ENCODE measurements at places on chromosomes 2 and 18.

- DNase-seq: no peak
Measured at GRCh38 chr2:108912629-108912902, 76.5 kb downstream of the EDAR start.

- DNase-seq: no peak
Measured at GRCh38 chr2:165886487-165887146, 67.0 kb downstream of the TTC21B start.

- DNase-seq: no peak
Measured at GRCh38 chr2:27074738-27075565, 3.5 kb upstream of the EMILIN1 start.

DNA sequence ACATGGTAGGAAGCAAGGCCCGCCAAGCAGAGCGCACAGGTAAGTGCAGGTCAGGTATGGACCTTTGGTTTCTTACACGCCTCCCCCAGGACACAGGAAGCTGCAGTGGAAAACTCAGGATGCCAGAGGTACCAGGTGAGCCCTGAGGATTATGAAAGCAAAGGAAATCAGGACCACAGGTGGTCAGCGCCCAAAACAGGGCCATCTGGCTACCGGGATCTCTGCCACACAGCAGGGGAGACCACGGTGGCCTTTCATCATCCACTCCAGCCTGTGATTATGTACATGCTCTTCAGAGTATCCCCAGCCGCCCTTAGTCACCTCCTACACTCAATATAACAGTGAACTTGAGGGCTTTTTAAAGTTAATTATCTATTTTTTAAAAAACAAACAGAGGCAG, 125.5 kb upstream of the EPC2 start:
- DNase-seq: no peak

DNA sequence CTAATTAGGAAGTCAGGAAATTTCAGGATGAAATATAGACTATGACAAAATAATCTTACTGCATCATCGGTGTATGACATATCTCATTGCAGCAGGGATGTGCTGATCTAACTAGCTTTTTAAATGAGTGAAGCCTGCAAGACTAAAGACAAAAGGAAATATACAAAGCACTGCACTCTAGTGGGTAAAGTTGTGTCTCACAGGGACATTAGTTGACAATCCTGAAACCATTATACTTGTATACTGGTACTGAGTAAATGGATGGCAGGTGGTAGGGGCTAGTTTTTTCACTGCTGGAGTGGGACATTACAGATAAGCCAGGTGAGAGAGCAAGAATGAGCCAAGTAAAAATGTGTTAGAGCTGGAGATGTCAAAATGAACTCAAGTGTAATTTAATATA, 317.5 kb upstream of the RAB6C start:
- no peak for DNase-seq

DNA sequence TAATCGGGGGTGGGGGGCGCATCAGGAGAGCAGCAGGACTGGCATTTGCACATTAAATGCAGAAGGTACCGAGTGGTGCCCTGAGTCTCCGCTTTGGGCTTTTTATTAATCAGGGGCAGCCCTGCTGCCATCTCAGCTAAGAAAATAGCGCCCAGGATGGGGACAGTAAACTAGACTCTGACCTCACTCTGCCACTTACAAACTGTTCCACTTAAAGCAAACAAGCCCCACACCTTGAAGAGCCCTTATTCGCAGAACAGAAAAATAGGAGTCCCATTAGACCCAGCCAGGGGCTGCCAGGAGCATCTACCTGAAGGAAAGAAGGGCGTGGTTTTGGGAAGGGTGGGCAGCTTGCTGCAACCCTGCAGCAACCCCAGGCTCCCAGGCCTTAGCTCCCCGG, 165.3 kb downstream of the TNS1 start:
- no peak for DNase-seq

DNA sequence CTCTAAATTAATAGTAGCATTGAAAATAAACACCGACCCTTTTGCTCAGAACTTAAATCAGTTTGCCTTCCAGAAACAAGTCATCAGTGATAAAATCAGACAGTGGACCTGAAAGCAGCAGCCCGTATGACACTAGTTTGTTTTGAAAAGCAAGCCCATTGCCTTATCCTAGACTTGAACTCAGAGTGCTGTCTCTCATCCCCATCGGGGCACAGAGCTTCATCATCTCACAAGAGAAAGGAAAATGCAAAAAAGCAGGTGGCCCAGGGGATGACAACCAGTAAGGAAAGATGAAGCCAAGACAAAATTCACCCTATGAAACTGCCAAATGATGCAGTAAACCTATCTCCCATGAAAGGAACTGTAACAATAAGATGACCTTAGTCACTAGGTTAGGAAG, 71.2 kb downstream of the CERKL start:
- no peak for DNase-seq

DNA sequence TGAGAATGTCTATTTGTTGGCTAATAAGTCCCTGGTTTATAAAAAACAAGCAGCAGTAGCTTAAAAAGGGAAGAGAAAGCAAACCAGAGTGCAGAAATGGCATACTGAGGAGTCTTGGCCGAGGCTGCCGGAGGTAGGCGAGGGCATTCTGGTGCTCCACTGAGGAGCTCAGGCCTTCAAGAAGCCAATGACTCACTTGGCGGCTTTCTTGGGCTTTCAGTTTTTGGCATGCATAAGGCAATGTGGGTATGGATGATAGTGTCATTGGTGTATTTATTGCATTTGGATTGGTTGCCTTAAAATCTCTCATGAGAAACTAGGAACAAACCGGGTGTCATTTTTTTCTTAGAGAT, 119.6 kb upstream of the ARL5A start:
- no peak for DNase-seq

DNA sequence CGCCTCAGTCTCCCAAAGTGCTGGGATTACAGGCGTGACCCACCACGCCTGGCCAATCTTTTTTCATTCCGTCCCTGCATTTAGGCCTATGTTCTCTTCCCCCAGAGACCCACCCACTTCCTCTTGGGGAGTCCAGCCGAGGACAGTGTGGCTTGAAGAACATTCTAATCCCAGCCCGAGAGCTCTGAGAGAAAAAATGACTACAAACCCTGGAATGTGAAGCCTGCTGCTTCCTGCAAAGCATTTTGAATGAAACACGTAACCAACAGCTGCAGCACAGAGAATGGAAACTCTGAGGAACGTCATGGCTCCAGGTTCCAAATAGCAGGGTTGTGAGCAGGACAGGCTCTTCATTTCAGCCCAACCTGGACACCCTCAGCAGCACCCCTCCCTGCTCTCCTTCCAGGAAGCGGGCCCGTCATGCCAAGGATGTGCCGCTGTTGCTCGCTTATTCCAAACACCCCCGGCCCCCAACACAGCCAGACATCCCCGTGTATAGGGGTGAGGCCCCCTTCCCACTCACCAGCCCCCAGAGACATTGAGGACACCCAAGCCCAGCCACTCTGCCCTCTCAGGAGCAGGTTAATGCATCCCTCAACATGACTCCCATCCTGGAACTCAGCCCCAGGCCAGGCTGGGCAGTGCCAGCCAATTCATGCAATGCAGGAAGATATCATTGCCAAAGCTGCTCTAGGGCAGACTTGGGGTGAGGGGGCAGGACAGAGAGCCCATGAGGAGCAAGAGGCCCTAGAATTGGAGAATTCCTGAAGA, 139.8 kb downstream of the ZFP36L2 start:
- no peak for DNase-seq

GRCh38 chr2:30268296-30268871, 37.0 kb downstream of the LBH start:
- no peak for DNase-seq

DNA sequence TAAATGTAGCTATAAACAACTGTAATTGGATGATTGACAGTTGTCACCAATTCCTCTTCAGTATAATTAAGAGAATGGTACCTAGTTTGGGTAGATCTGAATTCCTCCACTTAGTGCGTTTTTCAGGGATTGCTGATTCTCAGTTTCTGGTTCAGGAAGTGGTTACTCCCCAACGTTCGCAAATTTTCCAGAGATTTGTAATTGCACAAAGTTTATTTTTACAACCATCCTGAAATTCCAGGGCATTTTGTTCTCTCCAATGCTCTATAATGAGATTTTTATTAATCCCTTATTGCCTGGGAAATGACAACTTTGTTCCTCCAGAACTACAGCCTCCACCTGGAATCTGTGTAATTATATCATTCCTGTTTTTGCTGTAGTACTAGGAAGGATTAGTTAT, 710.6 kb upstream of the ZEB2 start:
- no peak for DNase-seq

DNA sequence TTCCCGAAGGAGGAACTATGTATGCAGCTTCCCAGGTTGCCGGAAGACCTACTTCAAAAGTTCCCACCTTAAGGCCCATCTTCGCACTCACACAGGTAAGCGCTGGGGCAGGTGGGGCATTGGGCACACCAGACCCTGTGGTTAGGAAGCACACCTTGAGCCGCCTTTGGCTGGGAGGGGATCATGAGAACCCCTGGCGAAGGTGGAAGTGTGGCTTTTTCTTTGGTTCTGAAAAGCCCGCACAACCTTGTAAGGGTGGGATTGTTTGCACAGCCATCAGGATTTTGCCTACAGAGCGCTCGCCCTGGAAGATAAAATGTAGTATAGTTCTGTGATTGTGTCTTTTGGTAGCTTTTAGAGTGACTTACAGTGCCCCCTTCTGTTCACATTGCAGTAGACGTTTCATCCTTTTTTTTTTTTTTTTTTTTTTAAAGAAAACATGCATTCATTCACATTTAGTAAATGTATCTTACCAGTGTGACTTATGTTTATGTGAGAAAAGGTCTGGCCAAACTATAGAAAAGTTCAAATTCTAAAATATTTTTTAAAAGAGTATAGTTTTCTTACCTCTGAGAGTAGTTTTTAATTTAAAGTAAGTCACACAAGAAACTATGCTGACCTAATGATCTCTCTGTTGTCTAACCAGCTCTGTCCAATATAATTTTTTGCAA, 5.3 kb downstream of the KLF11 start:
- DNase-seq: no peak
